ENCODE measurements at places on chromosomes 6 and 20. TPM values are rescaled to one million over a fixed set of nuclear protein-coding genes. Genes with fewer than 3 reads are reported as not detected.

The SALL4 gene
- total RNA-seq: 0.11 TPM

The UFL1 gene
- 23.3 TPM for total RNA-seq

The PAX1 gene
- total RNA-seq: not detected

The TGM2 gene
- total RNA-seq: 0.43 TPM

The DLK2 gene
- total RNA-seq: 0.37 TPM

Measured in activated naive CD8-positive, alpha-beta T cell treated with anti-CD3 and anti-CD28 coated beads, Interleukin-2, amount 10 ng/mL, durations not matched to agents 7 days and 5 days (primary cell).